ENCODE measurements at places on chromosomes 12 and 14.

- no peak for DNase-seq
Measured at GRCh38 chr12:45231515-45232145, 15.7 kb downstream of the ANO6 start.

DNA sequence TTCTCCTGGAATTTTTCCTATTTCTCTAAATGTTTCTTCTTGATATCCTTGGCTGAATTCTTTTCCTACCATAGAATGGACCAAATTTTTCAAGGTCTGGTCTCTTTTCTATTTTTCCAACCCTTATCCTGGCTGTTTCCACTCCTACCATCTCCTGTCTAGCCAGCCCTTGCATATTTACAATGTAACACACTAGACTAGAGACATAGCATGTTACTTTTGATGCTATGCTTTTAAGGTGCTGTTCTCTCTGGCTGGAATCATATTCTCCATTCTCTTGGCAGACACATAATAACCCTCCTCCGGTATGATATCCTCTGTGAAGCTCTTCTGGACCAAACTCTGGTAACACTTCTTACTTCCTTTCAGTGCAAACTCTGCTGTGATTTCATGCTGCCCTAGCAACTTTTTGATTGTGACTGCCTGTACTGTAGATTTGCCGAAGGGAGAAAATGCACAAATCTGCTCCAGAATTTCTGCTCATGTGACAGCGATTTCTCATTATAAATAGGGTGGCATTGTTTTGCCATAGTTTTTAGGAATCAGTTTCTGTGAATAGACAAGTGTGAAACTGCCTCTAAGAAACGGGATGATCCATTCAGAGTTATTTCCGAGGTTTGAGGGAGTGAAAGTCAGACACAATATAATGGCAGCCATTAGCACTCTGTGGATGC lies 284.4 kb downstream of the MDGA2 start:
- DNase-seq: no peak

- no peak for DNase-seq
Measured at GRCh38 chr14:28220391-28220790, 546.2 kb upstream of the FOXG1 start.

GRCh38 chr12:24776861-24777260 lies 172.0 kb downstream of the BCAT1 start:
- no peak for DNase-seq
